ENCODE measurements at places on chromosomes 1 and 21.

DNA sequence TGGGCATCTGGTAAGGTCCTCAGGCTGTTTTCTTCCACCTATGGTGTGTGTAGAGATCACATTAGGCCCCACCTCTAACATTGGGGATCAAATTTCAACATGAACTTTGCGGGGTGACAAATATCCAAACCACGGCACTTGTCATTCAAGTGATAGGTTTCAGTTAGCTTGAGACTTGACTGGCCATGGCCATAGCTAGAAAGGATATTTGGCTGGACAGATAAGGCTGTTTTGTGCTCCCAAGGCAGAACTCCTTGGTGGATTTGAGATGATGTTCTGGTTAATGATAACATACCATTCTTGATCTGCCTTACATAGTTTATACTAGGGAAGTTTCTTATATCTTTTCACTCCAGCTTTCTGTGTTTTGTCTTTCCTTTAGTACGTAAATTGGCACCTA is 48.5 kb downstream of the CELF3 start:
- DNase-seq: no peak

DNA sequence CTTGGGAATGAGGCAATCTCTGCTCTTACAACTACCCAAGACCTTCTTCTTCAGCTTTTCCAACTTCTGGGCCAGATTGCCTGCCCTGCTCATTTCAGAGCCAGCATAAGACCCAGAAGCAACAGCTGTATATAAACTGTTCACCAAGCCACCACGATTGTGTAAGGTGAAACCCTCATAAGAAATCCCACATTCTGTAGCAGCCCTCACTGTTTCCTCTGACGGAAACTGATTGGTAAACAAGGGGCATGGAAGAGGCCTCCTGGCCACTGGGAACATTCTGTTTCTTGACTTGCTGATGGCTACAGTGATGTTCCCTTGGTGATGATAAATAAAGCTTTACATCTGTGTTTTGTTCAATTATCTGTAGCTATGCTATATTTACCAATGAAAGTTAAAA is 39.7 kb upstream of the EXO1 start:
- DNase-seq: no peak

DNA sequence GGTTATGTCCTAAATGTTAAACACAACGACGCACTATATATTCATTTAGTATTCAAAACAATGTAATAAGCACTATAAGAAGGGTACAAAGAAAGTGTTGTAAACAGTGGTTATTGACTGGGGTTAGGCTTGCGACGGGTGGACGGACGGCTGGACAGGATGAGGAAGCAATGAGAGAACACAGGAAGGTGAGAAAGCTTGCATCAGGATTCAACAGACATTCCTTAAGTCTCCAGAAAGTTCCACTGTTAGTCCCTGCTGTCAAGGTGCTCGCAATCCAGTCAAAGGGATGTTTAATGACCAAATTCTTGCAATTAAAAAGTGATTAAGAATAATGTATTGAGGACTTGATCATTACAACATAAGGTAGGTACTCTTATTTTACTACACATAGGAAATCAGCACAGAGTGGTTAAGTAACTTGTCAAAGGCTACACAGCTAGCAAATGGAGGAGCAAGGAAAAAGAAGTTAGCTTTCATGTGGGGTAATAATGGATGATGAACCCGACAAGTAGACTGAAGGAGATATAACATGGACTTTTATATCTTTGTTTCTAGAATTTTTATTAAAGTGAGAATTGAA is 994 bp upstream of the ACBD6 start:
- DNase-seq: no peak

GRCh38 chr1:13832536-13832935 is 132.5 kb downstream of the PRDM2 start:
- DNase-seq: no peak

GRCh38 chr1:52141513-52142219 is at the start of gene ZFYVE9:
Gene ZFYVE9, plus strand, starts transcription at chr1:52142089. Its CDS starts 91,118 bp downstream, at chr1:52233207.
- DNase-seq: peak; percentile 62

GRCh38 chr1:21963477-21964217 is 13.2 kb upstream of the CELA3B start:
- DNase-seq: peak; percentile 80

DNA sequence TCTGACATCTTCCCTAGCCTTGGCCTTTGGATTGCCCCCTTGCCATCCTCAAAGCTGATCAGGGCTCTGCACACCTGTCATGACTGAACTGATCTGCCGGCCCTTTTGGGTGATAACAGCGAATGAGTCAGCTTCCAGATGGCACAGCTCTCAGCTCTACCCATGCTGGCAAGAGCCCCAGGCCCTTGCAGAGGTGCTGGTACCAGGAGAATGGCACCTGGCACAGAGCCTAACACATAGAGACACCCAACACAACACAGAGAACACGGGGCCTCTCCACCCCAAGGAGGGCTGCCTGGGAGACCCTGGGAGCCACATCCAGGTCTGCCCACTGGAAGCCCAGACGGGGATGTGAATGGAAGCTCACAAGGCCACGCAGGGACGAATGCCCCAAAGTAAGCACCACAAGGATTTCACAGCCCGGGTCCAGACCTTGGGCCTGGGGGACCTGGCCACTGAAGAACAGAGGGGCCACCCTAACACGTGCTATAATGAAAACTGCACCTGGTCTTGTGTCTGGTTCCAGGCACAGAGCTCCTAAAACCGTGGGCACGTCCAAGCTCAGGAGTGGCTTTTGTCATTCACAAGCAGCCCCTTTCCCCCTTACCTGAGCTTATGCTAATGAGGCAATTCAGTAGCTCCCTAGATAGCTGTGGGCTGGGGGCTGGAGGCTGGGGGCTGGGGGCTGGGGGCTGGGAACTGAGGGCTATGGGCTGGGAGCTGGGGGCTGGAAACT is 160.5 kb downstream of the NPHP4 start:
- no peak for DNase-seq

DNA sequence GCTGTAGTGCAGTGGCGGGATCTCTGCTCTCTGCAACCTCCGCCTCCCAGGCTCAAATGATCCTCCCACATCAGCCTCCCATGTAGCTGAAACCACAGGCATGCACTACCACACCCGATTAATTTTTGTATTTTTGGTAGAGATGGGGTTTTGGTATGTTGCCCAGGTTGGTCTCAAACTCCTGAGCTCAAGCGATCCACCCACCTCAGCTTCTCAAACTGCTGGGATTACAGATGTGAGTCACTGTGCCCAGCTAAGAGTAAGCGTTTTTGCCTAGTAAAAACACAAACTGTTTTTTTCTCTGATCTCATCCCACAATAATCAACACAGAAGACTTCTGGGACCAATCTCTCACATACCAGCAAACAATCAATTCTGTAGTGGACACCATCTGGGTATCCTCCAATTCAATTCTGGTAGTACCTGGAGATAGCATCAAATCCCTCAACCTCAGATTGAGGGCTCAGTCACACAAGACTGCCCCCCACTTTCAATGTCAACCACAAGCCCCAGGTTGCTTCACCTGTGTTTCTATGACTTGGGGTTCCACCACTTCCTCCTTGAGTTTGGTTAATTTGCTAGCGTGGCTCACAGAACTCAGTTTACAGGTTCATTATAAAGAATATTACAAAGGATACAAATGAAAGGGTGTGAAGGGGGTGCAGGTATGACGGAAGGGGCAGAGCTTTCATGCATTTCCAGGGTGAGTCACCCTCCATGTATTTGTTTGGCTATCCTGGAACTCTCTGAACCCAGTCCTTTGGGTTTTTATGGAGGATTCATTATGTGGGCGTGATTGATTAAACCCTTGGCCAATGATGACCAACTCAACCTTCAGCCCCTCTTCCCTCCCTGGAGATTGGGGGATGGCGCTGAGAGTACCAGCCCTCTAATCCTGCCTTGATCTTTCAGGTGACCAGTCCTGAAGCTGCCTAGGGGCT is 40.0 kb upstream of the RHOU start:
- DNase-seq: peak; percentile 25

GRCh38 chr1:221672239-221672645 is 69.6 kb downstream of the DUSP10 start:
- DNase-seq: no peak

DNA sequence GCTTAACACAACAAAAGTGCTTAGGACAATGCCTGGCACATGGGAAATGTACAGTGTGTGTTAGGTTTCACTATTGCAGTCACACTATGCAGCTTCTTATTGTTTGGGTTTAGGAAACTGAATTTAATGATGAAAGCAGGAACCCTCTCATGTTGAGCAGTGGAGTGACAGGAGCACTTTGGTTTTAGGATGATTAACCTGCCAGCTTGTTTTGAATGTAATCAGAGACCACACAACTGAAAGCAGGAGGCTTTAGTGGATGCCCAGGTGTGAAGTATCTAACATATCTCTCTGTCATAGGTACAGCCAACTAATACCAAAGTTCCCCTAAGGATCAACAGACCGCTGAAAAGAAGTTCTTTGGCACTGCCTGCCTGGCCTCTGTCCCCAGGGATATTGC is 406.9 kb upstream of the USP24 start:
- no peak for DNase-seq

DNA sequence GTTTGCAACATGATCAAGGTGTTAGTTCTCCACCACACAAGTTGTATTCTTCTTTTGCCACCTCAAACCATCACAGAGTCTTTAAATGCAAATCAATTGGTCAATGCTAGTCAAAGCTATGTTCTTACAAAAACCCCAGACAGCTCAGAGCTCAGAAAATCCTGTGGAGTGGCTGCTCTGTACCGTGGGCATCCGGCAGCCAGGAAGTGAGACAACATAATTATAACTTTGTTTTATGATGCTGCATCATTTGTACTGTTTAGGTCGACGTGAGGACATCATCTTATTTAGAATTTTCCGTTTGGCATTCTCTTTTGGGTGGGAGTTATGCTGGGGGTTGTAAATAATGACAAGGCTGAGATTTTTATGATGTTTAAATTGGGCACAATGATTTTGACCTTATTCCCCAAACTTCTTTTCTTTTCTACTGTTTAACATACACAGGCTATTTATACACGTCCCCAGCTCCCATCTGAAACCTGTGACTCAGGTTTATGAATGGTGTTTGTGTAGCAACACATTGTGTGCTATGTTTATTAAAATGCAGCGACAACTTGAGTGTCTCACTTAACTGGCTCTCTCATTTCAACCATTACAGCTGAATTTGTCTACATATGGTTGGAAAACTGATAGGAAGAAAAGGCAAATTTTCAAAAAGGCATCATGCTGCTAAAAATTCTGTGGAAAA is 124.0 kb downstream of the CNIH3 start:
- DNase-seq: no peak

DNA sequence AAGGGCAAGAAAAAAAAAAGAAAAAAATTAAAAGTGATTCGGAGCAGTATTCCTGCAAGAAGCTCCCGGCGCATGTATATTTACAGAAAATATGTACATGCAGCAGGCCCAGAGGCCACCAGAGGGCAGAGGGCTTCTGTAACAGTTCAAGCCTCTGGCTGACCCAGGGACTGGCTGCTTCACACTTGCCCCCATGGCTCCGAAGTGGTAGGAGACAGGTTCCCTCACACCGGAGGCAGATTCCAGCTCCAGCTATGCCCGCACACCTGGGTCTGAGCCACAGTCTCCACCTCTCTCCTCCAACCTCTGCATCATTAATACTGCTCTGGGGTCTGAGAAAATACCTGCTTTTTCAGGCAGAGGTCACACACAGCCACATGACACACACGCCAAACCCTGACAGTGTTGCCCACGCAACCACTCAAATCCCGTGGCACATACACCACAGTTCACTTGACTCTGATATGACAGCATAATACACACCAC is 2.2 kb upstream of the ARHGAP30 start:
- peak; percentile 45 for DNase-seq

GRCh38 chr1:170908942-170909341 is 26.4 kb upstream of the MROH9 start:
- DNase-seq: no peak

GRCh38 chr1:110944806-110945205 is 18.9 kb downstream of the LRIF1 start:
- no peak for DNase-seq

DNA sequence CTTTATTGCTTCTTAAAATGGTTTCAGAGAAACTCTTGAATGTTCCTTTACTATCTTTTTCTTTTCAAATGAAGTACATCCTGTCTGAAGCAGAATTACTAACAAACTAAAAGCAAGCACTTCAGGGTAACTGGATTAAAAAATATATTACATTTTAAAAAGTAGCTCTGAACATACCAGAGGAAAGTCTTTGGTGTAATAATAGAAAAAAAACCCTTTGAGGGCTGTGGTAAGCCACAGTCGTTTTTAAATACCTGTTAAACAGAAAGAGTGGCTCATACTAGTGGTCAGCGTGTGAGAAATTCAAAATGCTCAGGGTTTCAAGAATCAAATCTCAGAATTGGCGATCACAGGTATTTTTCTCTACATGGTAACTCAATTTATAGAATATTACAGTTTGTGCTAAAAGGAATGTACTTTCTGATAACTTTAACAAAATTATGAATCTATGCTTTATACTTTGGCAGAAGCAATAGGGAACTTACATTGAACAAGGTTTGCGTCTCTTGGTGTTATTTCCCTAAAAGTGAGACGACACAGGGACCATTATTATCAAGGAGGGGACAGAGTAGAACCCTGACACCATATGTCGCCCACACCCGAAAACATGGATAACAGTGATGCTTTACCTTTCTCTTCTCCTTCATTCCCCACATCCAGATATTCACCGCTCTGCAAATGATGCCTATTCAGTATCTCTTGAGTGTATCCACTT is 97.0 kb upstream of the DPH5 start:
- DNase-seq: peak; percentile 64

DNA sequence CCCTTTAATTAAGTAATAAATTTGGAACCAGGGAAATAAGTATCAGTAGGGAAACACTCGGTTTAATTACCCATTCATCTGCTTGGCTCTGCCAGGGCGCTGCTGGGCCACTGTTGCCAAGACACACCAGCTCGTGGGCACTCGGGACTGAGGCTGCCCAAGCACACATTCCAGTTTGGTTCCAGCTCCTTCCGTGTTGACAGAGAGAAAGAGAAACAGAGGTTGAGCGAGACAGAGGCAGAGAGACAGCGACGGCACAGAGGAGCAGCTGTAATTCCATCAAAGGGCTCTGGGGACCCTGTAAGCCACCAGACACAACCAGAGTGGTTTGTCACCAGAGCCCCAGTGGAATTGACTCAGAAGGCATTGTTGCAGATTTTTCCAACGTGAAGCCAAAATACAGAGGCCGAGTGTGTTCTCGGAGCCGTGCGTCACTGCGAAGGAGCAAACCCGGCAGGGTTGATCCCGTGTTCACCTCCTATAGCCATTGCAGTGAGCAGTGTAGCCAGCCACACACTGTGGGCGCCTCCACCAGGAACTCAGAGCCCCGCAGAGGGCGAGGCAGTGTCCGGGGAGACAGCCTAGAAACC is 33.5 kb downstream of the SYF2 start:
- DNase-seq: no peak
